Vein endothelial cell (primary cell): ENCODE measurements at places on chromosomes 12 and 14. TPM values are rescaled to one million over a fixed set of nuclear protein-coding genes. Genes with fewer than 3 reads are reported as not detected.

The RTN1 gene
- 0.10 and 0.33 TPM in 2 replicates for total RNA-seq

The PTPRO gene
- total RNA-seq = not detected in 2 replicates

The FGF23 gene
- total RNA-seq = not detected in 2 replicates

The RTL1 gene
- total RNA-seq = not detected in 2 replicates

The HOXC6 gene
- not detected in 2 replicates for total RNA-seq
